ENCODE measurements at places on chromosomes 1 and 21.
A peak's percentile ranks its signal among the peaks of the same experiment; 100 is the strongest.

DNA sequence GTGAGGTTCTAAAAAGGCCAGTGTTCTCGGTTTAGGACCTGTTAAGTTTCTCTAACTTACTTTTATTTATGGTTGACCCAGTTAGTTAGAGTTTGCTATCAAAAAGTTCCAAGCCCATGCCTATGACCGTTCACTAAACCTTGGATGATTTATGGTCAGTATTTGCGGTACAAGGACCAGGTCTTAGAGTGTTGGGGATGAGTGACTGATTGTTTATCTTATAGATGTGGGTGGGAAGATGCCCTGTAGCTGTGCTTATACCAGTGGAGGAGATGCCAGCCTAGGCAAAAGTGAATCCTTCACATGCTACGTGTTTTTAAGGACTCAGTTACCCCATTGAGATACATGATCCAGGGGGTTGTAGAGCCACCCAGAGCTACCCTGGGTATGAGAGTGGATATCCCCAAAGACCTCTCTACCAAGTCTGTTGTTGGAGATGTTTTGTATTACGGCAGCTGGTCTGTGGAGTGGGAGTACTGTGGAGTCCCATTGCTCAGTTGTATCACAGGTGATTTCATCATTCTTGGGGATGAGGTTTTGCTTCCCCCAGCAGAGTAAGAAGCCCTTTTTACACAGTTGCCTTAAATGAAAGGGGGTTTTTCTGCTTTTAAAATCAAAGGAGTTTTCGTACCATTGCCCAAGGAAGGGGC, 2.1 kb downstream of the SLC22A15 start:
- peak; percentile 12 for DNase-seq

GRCh38 chr1:29379443-29380073, 143.2 kb downstream of the PTPRU start:
- DNase-seq = peak; percentile 57

GRCh38 chr21:28269173-28269572, 723.5 kb downstream of the LTN1 start:
- no peak for DNase-seq

DNA sequence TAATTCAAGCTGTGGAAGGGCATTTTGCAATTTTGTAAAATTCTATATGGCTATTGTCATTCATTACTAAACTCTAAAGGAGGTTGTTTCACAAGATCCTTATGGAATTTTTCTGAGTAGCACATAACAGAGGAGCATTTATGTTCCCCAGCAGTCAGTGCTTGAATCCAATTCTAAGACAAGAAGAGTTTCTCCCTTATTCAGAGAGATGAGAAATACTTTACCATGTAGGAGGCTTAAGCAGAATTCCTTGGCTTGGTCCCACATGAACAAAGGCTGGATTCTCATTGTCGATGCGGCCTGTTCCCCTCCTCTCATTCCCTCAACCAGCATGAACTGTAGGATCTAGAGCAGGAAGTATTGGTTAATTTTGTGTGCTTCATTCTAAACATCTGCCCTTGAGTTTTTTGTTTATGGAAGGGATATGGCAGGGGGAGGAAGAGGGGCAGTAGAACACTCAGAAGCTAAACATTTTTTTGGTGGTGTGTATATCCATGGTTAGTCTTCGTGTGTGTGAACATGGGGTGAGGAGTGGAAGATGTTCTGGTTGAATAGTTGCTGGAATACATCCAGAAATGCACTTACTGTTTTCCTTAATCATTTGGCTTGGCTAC, 74.3 kb downstream of the LAMC1 start:
- no peak for DNase-seq

GRCh38 chr1:65694933-65695332, 97.8 kb upstream of the PDE4B start:
- no peak for DNase-seq

GRCh38 chr21:34795548-34796180, 126.9 kb downstream of the CLIC6 start:
- peak; percentile 30 for DNase-seq

Data from retina (tissue), 1 donor.